ENCODE measurements at places on chromosomes 13 and 19.

DNA sequence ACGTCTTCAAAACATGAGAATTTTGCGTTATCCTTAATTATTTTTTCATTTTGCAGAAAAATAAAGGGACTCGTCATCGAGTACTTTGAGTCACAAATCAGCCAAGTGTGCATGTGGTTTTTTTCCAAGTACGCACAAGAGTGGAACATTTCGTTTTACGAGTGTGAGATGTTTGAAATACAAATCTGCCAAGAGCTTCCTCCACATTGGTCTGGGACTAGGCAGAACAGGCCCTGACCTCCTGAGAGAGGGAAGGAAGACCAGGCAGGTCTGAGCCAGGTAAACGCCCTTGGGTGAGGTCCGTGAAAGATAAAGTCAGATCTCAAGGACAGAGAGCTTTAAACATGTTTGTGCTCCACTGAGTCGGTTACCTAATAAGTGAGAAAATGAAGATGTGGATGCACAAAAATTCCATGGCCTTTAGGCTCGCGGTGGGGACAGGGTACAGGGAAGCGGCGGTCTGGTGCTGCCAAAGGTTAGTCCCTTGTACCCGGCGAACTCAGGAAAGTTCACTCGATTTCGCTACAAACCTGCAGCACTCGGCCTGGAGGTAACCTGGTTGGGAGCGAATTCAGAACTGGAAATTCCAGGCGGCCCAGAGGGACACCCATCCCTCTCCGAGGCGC is 473 bp upstream of the ITM2B start:
- no peak for DNase-seq

- no peak for DNase-seq
Measured at GRCh38 chr13:109628251-109628699, 158.1 kb downstream of the IRS2 start.

GRCh38 chr19:19120308-19121231 is 17.7 kb downstream of the TMEM161A start:
- no peak for DNase-seq

DNA sequence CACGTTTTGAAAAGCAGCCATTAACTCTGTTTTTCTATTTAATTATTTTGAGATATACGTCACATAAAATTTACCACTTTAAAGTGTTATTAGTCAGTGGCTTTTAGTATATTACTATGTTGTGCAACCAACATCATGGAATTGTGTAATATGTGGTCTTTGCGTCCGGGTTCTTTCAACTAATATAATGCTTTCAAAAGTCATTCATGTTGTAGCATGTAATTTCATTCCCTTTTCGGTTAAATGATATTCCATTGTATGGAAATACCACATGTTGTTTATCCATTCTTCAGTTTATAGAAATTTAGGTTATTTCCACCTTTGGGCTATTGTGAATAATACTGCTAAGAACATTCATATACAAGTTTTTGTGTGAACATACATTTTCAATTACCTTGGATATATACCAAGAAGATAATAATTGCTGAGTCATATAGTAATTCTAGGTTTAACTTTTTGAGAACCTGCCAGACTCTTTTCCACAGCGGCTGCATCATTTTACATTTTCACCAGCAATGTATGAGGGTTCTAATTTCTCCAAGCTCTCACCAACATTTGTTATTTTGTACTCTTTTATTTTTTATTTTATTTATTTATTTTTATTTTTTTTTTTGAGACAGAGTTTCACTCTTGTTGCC is 28.1 kb upstream of the CLDN10 start:
- DNase-seq: no peak

- DNase-seq: no peak
Measured at GRCh38 chr13:29319451-29319850, 276.0 kb downstream of the SLC7A1 start.

DNA sequence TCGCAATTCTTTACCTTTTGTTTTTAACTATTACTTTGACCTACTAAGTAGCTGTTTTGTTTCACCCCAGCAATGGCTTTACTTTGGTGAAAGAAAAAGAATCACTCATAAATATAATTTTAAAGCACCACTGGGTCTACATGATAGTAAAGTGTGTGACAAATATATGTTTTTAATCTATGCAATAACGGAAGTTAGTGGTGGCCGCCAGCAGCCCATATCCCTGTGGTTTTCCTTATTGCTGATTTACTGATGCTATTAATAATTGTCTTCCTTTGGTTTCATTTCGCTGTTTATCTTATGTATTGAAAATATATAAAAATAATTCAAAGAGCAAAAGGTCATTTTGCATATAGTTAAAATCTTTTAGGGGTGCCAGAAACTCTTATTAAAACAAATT is 491.3 kb downstream of the DIAPH3 start:
- DNase-seq: no peak

DNA sequence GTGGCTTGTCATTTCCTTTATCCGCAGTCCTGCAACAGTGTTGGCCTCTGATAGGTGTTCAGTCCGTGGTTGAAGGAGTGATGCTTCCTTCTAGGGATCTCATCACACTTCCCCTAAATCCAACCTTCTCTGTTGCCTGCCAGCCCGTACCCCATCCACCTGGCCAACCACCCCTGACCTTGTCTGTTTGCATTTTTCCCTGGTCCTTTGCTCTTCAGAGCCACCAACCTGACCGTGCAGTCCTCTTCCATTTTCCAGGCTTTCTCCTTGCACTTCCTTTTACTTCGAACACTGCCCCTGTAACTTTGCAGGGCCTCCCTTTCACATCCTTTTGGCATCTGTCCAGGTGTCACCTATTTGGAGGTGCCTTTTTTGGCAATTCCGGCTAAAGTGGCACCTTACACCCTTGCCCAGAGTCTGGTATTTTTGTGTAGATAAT is 696 bp downstream of the ZNF460 start:
- no peak for DNase-seq

DNA sequence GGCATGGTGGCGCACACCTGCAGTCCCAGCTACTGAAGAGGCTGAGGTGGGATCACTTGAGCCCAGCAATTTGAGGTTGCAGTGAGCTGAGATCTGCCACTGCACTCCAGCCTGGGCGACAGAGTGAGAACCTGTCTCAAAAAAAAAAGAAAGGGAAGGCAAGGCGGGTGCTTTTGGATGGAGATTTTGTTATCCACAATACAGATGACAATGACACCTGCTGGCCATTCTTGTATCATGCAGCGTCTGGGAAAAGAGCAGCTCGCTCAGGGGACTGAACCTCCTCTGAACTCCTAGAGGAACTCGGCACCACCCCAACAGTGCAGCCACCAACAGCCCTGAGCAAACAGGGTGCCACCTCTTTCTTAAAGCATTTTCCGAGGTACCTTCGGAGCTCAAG is 22.8 kb downstream of the HAUS8 start:
- no peak for DNase-seq
